ENCODE measurements at places on chromosomes 3 and 15. TPM values are rescaled to one million over a fixed set of nuclear protein-coding genes. Genes with fewer than 3 reads are reported as not detected.

The ASB14 gene
- polyA plus RNA-seq: 0.13 TPM

The CRABP1 gene
- polyA plus RNA-seq: not detected

The COL8A1 gene
- 4.9 TPM for polyA plus RNA-seq

The CLRN1 gene
- polyA plus RNA-seq: not detected

The OCA2 gene
- polyA plus RNA-seq: not detected
